Chondrocyte (in vitro differentiated cells): ENCODE measurements at places on chromosomes 7 and 10.
A peak's percentile ranks its signal among the peaks of the same experiment; 100 is the strongest.

DNA sequence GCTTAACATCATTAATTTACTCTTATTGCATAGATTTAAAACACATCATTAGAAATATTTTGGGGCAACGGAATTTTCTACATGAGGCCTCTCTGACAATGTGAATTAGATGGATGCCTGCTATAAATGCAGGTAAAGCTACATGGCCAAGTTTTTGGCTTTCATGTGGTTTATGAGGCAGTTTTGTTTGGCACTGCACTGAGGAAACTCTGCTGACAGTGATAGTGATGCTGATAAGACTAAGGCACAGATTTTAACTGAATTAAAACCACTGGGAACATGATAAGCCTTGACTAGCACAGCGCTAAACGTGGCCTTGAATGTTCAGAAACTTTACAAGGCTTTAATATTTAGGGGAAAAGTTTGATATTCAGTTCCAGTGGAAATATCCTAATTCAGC lies 114.3 kb upstream of the NOBOX start:
- DNase-seq = no peak

GRCh38 chr10:18098201-18098600 lies 42.0 kb upstream of the CACNB2 start:
- no peak for DNase-seq

GRCh38 chr7:54933643-54934042 lies 85.2 kb upstream of the EGFR start:
- no peak for DNase-seq

GRCh38 chr10:14507176-14507575 lies 176.5 kb upstream of the FRMD4A start:
- DNase-seq = no peak

DNA sequence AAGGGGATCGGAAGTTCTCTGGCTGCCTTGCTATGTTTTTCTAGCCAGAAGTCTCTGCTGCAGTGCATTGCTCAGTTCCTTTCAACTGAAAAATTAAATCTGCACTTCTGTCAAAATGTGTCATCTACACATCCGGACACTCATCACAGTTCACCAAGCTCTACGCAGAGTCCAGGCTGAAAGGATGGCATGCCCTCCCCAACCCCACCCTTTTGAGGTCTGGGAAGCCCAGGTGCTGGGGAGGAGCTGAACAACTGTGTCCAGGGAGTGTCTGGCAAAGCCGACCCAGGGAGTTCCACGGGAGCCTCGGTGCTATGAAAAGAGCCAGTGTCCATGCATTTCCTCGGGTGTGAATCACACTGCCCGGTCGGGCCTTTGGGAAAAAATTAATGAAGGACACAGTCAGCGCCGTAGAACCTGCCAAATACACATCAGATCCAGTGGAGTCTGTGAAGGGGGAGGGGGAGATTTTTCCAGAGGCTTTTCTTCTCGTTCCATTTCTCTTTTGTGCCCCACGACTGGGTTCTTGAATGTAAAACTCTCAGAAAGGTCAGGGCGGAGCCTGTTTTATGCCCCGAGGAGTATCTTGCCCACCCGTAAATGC lies 757 bp upstream of the PALS2 start:
- no peak for DNase-seq

- DNase-seq = no peak
Observed at GRCh38 chr7:137082391-137082790, 213.9 kb downstream of the CHRM2 start.

GRCh38 chr7:98229441-98229840 lies 18.2 kb downstream of the BHLHA15 start:
- no peak for DNase-seq

- DNase-seq = peak; percentile 62
Observed at GRCh38 chr10:128047991-128048818, 78.0 kb downstream of the MKI67 start.

- no peak for DNase-seq
Observed at GRCh38 chr10:35327790-35328403, 8.4 kb upstream of the CCNY start.
